Mesothelial cell of epicardium (in vitro differentiated cells): ENCODE measurements at places on chromosomes 6 and 20.

- DNase-seq = no peak
Measured at GRCh38 chr20:1669304-1669703, 11.7 kb upstream of the SIRPG start.

- no peak for DNase-seq
Measured at GRCh38 chr20:19944772-19945459, 72.2 kb upstream of the NAA20 start.

GRCh38 chr6:34236131-34236442, 586 bp upstream of the HMGA1 start:
- no peak for DNase-seq

- no peak for DNase-seq
Measured at GRCh38 chr6:129451187-129451586, 258.8 kb downstream of the ARHGAP18 start.

DNA sequence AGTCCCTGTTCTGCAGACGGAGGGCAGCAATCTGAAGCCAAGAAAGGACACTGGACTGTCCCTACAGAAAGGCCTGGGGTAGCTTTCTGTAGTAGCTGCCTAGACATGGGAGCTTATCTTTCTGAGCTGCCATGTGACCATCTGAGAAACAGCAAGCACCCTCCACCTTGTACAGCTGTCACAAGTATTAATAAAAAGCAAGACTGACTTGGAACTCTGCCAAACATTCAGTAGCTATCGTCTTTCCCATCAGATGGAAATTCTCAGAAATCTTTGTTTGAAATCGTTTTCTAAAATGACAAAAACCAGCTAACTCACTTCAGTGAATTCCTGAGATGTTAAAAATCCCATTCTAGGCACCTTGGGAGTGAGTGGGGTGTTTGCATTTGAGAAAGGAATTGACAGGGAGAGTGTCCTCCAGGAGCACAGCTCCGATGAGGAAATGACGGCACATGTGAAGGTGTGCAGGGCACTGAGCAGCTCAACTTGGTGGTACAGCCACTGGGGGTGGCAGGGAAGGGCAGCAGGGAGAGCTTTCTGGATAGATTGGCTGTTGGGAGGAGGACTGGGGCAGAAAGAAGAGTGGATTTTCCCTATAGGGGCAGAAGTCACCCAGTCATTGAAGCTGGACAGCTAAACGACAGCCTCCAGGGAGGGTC, 24.5 kb downstream of the ACSS1 start:
- no peak for DNase-seq

DNA sequence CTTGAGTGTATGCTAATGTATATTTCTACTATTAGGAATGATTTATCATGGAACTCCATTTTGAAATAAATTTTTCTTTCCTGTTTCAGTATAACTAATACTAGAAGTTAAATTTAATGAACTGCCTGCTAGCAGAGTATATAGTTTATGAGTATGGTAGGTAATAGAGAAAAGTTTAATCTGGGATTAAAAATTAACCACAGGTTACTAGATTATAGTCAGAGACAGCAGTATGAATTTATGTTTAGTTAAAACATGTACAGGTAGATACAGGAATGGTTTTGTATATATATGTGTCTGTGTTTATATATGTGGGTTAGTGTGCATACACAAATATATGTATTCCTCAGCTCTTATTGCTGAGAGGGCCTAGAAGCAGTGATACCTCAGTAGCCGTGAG, 32.3 kb downstream of the CD2AP start:
- no peak for DNase-seq

DNA sequence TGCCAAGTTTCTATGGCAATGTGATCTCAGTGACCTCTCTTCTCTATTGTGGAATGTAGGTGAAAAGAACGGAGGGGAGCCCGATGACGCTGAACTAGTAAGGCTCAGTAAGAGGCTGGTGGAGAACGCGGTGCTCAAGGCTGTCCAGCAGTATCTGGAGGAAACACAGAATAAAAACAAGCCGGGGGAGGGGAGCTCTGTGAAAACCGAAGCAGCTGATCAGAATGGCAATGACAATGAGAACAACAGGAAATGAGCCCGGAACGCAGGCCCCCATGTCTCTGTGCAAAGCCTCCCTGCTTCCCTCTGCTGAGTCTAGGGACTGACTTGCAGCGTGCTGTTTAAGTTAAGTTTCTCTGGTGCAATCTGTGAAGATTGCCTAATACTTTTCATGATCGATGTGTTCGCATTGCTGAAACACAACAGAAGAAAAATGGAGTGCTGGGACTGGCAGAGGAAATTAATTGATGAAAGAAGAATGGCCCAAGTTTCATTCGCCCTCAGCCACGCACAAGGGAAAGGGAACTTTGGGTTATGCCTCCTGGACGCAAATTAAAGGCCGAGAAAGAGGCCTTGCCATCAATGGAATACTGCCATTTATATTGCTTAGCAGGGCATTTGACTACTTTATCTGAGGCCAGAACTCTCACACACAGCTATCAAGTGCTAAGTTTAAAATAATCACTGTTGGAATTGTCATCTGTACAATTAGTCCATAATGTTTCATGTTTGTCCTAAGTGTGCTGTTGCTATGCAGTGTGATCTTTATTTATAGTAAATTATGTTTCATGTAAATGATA, 146.4 kb downstream of the AKAP7 start:
- DNase-seq = no peak

GRCh38 chr6:73109659-73110058, 115.6 kb downstream of the KHDC1L start:
- DNase-seq = no peak

DNA sequence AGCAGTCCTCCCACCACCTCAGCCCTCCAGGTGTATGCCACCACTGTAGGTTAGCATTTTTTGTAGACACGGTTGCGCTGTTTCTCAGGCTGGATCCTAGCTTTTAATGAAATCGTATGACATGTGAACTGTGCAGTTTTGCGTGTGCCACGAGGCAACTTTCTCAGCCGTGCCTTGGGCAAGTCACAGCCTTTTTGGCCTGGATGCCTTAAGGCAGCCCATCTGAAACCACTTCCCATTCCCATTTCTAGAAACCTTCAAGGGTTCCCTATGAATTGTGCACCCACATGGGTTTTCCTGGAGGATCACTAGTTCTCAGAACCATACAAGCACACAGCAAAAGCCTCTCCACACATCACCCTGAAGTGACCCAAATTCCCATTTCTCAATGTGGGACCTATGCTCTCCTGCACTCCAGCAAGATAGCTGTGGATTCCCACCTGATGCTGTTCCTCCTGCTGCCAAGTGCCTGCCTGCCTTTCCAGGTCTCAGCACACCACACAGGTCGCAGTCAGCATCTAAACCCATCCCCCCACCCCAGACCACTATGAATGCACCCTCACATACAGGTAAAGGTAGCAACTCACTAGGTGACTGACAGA, 28.9 kb downstream of the SNX5 start:
- no peak for DNase-seq

DNA sequence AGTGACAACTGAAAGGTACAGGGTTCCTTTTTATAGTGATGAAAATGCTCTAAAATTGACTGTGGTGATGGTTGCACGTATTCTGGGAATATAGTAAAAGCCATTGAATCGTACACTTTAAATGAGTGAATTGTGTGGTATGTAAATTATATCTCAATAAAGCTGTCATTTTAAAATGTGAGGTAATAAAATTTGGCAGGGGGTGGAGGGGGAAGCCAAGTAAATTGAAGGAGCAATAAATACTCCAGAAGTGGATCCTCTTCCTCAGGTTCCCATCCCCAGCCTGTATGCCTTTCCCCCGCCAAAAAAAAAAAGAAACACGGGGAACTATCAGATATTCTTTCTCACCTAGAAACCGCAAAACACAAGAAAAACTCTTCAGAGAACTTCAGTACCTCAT, 161.4 kb downstream of the MTFR2 start:
- no peak for DNase-seq

GRCh38 chr6:145073811-145074210, 661.5 kb downstream of the EPM2A start:
- DNase-seq = no peak
